ENCODE measurements at places on chromosomes 5 and 9.

DNA sequence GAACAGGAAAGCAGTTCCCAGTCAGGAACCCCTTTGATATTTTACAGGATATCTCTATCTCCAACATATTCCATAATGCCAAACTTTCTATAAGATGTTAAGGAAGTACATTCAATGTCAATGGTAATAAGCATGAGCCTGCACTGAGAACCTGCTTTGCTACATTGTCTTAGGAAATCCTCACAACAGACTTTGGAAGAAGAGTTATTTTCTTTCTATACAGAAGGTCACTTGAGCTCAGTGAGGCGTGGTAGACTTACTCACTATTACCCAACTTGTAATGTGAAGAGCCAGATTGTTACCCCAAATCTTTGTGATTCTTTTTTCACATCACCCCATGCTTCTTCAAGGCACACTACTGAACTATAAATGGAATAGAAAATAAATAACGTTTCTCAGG is 435.9 kb downstream of the DNAH5 start:
- no peak for DNase-seq

DNA sequence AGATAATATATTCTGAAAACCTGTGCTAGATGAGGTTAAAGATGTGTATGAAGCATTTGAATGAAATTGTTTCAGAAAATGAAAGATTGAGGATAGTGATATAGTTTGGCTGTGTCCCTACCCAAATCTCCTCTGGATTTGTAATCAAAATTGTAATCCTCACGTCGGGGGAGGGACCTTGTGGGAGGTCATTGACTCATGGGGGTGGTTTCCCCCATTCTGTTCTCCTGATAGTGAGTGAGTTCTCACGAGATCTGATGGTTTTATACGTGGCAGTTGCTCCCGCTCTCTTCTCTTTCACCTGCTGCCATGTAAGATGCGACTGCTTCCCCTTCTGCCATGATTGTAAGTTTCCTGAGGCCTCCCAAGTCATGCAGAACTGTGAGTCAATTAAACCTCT is 2.0 kb upstream of the TEX48 start:
- no peak for DNase-seq

DNA sequence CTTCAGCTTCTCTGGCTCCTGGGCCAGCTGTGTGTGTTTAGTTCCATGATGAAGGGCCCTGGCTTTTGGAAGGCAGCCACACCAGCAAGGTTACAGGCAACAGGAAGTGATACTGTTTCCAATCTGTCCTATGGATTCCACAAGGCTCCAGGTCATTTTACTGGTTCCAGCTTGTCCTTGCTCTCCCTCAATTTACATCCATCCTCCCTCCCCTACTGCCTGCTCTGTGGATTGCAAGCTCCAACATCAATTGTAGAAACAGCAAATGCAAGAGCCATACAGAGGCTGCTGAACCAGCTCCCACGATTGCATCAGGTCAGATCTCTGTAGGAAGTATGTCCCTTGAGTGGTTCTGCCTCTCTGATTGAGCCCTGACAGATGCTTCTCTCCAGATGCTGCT is 409.8 kb downstream of the NTRK2 start:
- DNase-seq = no peak

DNA sequence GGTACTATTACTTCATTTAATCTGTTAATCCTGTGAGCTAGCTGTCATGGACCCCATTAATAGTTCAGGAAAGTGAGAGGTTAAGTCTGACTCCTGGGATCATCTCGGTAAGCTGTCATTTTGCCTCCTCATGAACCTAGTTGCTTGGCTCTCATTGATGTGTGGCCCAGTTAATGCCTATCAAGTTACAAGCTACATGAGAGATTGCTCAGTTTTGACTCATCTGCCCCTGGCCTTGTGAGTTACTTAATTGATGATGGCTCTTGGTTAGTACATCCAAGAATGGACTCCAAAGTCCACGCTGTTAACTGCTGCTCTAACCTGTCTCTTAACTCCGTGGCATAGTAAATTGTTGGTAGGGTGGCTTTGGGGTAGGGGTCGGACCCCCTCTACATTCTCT is 23.9 kb downstream of the LARP1 start:
- no peak for DNase-seq

DNA sequence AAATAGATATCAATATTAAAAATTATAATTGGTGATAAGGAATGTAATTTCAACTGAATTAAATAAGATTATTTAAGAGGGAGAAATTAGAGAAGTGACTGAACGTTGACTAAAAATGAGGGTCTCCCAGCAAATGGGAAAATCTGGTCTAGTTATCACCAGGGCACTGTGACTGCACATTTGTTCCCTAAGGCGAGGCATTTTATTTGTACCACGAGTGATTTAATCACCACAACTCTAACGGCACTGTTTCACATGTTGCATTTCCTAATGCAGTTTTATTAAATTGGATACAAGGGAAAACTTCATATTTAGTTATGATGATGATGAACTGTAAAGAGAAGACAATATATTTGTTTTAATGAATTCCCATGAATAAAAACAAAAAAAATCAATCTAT is 26.4 kb upstream of the FAM240B start:
- DNase-seq = no peak

GRCh38 chr5:43602461-43603343 is at the start of gene NNT:
Gene NNT, plus strand, starts transcription at chr5:43603180. Its CDS starts 6,016 bp downstream, at chr5:43609196.
- peak; percentile 92 for DNase-seq

DNA sequence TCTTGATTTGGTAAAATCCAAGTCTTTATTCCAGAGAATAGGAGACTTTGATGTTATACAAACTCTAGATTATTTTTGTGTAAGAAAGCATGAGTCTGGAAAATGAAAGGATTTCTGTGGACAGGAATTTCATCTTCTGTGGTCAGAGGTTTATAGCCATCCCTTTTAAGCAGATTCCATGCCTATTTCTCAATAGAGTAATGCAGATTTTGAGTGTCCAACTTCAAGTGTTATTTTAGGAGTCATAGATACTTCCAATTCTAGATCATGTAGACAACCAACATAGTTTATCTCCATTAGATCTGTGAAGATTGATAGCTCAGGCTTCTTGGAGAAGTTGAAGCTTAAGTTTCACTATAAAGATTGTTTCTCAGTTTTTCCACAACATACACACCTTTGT is 379.7 kb downstream of the PSAT1 start:
- no peak for DNase-seq

DNA sequence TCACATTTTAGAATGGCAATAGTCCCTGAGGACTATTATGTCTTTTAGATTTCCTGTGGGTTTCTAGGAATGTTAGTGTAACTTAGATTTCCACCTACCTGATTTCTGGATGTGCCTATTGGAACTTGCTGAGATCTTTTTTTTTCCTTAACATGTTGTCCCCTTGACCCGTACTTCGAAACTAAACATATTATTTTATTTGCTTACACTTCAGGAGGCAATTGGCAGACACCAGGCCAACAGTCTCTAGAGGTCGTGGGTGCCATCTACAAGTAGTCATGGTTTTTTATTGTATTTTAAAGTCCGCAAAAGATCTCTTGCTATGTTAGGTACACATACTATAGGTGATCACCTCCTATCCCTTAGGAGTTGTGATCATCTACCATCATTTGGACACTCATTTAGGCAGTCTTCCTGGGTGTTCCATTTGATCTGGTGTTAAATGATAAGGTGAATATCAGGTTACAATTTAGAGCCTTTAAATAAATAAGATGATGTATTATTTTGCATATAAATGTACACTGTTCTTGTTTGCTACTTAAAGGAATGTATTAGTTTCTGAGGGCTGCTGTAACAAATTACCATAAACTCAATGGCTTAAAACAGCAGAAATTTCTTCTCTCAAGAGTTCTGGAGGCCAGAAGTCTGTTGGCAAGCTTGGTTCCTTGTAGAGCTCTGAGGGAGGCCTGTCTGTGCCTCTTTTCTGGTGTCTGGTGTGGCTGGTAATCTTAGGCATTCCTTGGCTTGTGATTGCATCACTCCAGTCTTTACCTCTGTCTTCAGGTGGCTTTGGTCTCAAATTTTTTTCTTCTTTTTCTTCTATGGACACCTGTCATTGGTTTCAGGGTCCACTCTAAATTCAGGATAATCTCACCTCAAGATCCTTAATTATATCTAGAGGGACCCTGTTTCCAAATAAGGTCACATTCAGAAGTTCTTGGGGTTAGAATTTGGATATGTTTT is 64.8 kb downstream of the ZCCHC7 start:
- no peak for DNase-seq

DNA sequence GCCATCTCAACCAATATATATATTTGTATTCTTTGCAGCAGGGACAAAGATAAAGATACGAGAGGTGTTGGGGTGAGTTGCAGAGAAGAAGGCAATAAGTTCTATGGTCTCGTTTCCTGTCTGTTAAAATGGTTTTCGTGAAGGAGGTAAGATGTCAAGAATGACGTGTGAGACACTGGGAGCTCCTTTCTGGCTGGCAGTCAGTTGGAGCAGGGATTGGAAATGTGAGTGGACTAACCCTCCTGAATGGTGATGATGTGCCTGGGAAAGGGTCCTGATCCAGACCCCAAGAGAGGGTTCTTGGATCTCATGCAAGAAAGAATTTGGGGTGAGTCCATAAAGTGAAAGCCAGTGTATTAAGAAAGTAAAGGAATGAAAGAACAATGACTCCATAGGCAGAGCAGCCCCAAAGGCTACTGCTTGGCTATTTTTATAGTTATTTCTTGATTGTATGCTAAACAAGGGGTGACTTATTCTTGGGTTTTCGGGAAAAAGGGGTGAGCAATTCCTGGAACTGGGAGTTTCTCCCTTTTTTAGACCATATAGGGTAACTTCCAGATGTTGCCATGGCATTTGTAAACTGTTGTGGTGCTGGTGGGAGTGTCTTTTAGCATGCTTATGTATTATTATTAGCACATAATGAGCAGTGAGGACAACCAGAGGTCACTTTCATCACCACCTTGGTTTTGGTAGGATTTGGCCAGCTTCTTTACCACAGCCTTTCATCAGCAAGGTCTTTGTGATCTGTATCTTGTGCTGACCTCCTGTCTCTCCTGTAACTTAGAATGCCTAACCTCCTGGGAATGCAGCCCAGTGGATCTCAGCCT is 53.7 kb downstream of the SPATA31C2 start:
- no peak for DNase-seq

GRCh38 chr5:32057187-32058096 is 116.7 kb downstream of the GOLPH3 start:
- peak; percentile 51 for DNase-seq

DNA sequence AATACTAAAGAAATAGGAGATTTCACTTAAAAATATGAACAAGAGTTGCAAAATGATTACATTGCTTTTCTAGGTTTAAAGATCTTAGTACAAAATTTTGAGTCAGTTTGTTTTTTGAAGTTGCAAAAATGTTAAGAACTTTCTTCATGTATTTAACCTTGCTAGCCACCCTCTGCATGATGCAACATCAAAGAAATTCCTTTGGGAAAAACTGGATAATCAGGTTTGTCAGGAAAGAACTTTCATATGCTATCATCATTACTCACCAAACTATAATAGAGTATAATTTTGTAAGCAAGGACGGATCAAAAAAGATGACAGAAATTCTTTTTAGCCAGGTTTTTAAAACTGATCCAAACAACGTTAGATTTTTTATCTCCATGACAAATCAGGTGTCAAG is 116.9 kb upstream of the MRPS30 start:
- no peak for DNase-seq

GRCh38 chr9:35423499-35423898 is 66.4 kb upstream of the RUSC2 start:
- DNase-seq = no peak

DNA sequence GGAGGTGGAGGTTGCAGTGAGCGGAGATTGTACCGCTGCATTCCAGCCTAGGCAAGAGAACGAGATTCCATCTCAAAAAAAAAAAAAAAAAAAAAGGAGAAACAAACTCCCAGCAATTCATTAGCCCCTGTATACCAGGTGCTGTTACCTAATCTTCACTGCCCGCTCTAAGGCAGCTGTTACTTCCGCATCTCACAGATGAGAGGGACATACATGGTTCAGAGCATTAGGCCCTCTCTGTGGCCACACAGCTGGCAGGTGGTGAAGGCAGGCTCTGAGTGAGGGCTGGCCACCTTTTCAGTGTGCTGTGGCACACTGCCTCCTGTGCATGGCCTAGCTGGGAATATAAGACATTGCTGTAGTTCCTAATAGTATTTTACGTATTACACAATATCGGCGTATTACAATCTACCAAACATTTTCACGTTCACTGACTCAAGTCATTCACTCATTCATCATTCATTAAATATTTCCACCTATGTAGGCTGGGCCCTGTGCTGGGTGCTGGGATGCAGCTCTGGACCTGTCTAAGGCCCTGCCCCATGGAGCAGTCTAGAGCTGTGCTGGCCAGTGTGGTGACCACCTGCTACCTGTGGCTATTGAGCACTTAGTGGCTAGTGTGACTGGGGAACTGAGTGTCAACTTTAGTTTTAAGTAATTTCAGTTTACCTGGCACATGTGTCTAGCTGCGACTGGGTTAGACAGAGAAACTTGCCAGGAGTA is 35.8 kb downstream of the RGS3 start:
- DNase-seq = no peak

DNA sequence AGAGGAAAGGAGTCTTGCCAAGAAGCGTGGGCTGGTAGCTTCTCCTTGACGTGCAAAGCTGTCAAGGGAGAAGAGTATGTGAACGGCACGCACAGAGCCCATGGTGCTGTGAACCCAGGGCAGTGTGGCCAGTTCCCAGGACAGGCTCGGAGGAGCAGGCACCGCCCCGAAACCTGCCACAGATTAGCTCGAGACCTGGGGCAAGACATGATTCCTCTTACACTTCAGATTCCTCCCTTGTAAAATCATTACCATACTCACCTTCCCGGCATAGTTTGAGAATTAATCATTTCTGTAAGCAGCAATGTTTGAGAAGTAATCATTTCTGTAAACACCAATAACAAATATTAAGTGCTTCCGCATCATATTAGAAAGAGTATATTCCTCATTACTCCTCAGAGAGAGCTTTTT is 19.9 kb downstream of the GOLM1 start:
- DNase-seq = no peak

GRCh38 chr9:127451858-127452656 is 747 bp downstream of the LRSAM1 start:
- peak; percentile 71 for DNase-seq

- DNase-seq = no peak
Observed at GRCh38 chr5:124639095-124639665, 107.3 kb downstream of the ZNF608 start.

- DNase-seq = no peak
Observed at GRCh38 chr9:10094563-10094962, 518.2 kb downstream of the PTPRD start.

- DNase-seq = no peak
Observed at GRCh38 chr9:130034570-130034969, 8.4 kb downstream of the FNBP1 start.

GRCh38 chr5:145104106-145104505 is 731.0 kb downstream of the PRELID2 start:
- no peak for DNase-seq

- no peak for DNase-seq
Observed at GRCh38 chr9:8859416-8859815, 1059.8 kb upstream of the DMAC1 start.

GRCh38 chr5:219460-219863 is 1.3 kb downstream of the SDHA start:
- peak; percentile 56 for DNase-seq

Measured in Karpas-422 (cell line).